ENCODE measurements at places on chromosomes 7 and 10.

DNA sequence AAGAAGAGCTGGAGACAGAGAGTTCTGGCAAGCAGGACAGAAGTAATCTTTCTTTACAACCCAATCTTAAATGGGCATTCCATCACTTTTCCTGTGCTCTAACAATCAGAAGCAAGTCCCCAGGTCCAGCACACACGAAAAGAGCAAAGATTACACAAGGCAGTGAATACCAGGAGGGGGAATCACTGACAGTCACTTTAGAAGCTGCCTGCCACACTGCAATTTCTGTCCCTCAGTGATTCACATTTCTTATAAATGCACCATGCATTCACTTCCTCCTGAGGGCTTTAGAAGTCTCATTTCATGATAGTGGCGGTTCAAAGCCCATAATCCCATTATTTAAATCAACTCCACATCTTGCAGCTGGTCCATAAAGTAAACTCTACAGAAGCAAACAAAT lies 362.5 kb downstream of the POM121L12 start:
- no peak for DNase-seq

- DNase-seq: no peak
Observed at GRCh38 chr7:116986611-116987565, 33.6 kb downstream of the ST7 start.

GRCh38 chr10:72449941-72450441 lies 95.3 kb upstream of the DNAJB12 start:
- peak; percentile 17 for DNase-seq

- no peak for DNase-seq
Observed at GRCh38 chr7:155665079-155665956, 20.9 kb downstream of the RBM33 start.

DNA sequence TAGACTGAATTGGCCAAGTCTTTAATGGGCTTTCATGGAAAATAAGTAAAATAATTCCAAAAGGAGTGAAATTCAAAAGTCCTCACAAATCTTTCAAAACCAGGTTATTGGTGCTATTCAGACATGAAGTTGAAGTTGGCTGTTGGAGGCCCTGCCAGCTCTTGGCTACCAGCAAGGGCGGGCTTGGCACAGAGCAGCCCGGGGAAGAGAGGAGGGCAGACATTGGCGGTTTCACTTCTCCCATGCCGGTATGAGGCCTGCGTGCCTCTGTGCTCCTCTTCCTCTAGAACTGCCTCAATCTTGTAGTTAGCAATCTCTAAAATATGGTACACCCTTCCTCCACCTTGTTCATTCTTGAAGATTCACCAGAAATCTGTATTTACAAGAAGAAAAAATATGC lies 16.4 kb upstream of the NPS start:
- DNase-seq: no peak

DNA sequence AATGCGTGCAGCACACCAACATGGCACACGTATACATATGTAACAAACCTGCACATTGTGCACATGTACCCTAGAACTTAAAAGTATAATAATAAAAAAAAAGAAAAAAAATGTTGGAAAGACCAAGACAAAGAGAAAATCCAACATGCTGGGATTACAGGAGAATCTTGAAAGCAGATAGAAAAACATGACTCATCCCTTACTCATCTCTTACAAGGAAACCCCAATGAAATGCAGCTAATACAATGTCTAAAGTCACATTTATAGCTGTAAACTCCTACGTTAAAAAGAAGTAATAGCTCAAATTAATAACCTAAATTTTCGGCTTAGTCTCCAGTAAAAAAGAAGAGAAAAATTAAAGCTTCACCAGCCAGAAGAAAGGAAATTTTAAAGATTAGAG lies 47.5 kb upstream of the DGKB start:
- DNase-seq: no peak

GRCh38 chr7:99255463-99255862 lies 17.2 kb upstream of the MYH16 start:
- DNase-seq: no peak

Measured in right lung (tissue), 10 donors.